ENCODE measurements at places on chromosomes 3 and 15.

GRCh38 chr3:79872483-79872882, 104.7 kb upstream of the ROBO1 start:
- DNase-seq = no peak

GRCh38 chr3:148642616-148643015, 55.1 kb upstream of the AGTR1 start:
- no peak for DNase-seq

DNA sequence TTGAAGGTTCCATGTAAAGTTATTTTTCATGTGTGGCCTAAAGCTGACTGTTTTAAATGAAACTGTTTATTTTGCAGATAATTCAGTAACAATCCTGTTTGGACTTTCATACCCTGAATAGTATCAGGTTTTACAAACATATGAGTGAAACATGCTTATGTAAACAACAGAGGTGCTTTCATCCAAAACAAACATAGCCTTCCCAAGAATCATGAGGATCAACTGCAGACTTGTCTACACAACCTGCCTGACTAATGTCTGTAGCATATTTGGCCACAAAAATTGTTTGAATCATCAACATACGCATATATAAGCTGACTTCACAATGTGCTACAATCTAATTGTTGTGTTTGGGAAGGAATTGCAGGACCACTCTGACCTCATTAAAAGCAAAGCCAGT, 190.4 kb downstream of the DIPK2A start:
- no peak for DNase-seq

DNA sequence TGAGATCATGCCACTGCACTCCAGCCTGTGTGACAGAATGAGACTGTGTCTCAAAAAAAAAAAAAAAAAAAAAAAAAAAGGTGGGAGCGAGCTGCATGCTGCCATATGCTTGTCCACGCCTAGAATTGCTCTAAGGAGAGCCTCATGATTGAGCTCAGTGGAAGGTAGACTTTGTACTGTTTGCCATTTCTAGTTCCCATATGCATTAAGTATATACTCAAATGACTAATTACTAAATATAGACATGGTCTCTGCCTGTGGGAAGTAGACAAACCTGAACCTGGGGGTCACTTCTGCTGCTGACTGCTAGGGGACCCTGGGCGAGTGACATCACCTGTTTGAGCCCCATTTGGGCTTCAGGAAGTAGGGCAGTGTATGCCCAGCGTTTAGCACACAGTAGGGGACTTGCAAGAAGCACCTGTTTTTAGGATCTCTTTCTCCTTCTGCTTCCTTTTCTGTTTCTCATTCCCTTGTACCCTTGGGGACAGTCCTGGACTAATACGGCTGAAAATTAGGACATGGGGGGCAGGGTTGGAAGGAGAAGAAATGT, 27.2 kb downstream of the PRKCD start:
- no peak for DNase-seq

DNA sequence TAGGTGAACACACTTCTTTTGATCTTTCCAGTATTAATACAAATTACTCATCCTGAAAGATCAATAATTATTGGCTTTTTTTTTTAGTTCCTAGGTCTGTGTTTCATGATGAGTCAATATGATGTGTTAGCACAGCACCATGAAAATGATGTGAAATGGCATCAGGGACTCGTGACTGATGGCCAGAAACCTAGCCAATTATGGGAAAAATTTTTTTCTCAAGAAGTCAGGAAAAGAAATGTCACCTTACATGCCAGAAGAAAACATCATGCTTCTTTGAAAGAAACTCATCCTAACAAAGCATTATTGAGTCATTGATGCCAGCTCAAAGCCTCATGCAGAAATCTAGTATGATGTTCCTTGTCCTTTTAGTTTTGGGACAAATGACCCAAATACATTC, 468.3 kb upstream of the CBLB start:
- DNase-seq = no peak

GRCh38 chr3:9676785-9677184, 26.8 kb upstream of the CPNE9 start:
- no peak for DNase-seq

GRCh38 chr15:40879609-40880008, 5.6 kb upstream of the RHOV start:
- no peak for DNase-seq

- no peak for DNase-seq
Observed at GRCh38 chr15:40567111-40567510, 2.0 kb upstream of the RPUSD2 start.

- DNase-seq = no peak
Observed at GRCh38 chr3:175940243-175940642, 1081.1 kb downstream of the NAALADL2 start.

DNA sequence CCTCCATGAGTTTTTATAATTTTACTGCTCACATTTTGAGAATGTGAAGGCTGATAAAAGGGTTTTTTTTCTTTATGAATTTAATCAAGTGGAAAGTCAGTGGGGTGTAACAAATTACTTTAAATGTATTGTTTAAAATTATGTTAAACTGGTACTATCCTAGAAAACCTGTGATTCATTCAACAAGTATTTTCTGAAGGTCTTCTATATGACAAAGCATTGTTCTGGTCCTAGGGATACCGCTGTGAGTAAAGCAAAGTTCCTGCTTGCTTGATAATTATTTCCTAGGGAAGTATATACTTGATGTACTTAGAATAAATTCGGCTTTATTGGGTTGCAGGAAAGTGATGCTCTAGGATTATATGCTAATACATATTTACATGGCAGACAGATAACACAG, 152.8 kb upstream of the GOLGA6L4 start:
- DNase-seq = no peak

- no peak for DNase-seq
Observed at GRCh38 chr15:75362642-75363249, 5.7 kb downstream of the MAN2C1 start.

GRCh38 chr15:101444807-101445508, 44.5 kb downstream of the PCSK6 start:
- no peak for DNase-seq

DNA sequence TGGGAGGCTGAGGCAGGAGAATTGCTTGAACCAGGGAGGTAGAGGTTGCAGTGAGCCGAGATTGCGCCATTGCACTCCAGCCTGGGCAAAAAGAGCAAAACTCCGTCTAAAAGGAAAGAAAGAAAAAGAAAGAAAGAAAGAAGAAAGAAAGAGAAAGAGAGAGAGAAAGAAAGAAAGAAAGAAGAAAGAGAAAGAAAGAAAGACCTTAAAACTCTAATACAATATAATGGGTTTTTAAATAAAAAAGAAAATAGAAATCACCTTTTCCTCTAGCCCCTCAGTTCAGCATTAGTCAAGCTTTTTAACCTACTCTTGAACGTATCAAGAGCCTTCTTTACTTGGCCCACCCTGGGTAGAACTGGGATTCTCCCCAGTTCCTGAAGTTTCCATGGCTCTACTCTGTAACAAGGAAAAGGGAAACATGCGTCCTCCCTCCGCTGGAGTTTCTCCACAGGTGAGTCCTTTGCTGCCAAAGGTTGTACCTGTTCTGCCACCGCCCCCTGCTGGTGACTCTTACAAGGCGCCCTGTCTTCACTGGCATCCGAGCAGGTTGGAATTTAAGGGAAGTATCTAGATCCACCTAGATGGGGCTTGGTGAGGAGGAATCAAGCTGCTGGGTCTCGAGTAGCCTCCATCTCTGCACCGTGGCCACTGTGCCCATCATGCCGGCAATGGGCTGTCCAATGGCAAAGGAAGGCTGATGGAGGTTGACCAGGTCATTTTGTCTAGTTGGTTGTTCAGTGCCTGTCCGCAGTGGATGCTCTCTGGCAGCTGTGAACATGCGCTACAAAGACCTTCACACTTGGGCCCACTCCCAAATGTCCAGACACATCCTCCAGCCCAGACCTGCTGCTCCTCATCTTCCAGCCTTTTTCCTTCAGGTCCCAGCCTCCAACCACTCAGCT, 20.6 kb upstream of the EPHB3 start:
- DNase-seq = peak; percentile 88

GRCh38 chr3:52838561-52839267, 3.9 kb upstream of the MUSTN1 start:
- no peak for DNase-seq

- DNase-seq = no peak
Observed at GRCh38 chr3:170716172-170716805, 130.4 kb upstream of the SLC7A14 start.

DNA sequence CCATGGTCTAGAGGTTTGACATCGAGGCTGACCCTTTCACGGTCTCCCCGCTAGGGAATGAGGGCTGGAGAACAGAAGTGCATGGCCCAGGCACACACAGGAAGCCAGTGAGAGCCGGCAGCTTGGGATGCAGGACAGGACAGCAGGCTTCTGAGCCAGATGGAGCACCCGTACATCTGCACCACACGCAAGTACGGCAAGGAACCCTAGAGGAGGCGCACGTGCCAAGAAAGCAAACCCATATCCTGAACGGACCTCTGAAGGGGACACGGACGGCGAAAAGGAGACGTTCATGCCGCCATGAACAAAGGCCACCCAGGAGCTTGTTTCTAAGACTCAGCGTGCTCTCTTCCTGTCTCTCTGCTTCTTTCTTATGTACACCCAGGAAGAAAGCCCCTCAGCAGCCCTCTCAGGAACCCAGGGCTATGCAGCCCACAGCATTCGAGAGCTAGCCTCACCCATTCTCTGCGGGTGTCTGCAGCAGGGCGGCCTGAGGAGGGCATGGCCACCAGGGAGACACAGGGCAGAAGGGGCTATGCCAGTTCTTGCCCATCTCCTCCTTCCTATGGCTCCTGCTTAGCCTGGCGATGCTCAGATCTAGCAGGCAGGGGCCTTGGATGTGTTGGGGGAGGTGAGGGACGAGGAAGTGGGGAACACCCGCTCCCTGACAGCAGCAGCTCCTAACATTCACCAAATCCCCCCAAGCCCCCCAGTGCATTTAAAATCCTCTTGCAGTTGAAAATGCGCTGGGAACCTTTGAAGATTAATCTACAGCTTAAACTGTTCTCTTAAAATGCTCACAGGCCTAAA, 81.3 kb downstream of the PCSK6 start:
- no peak for DNase-seq

DNA sequence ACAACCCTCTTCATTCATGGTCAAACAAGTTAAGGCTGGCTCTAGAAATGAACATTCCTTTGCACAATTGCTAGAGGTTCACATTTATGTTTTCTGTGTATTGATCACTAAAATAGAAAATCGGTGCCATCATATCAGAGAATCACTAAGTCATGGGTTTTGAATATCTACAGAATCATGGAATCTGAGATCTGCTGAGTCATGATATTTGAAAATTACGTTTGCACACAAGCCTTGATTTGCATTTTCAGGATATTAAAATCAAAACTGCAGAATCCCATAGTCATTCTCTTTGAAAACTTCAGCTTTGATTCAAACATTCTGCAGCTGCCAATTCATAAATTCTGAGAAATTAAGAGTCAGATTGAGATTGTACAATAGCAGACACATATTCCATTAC, 26.1 kb upstream of the CHRNA7 start:
- no peak for DNase-seq

DNA sequence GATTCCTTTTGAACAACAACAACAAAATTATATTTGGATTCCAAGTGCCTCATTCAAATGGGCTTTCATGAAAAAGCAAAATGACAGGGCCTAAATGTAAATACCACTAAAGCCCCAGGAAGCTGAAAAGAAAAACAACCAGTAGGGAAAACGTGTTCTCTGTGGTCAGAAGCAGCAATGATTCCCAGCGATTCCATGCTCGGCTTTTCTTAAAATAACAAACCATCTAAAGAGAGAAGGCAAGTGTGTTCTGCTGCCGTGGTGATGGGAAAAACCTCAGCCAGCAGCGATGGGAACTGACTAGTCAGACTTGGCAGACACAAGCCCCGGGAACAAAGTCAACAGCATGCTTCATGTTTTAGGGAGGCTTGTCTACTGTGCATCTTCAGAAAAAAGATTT, 153.6 kb downstream of the TNIK start:
- no peak for DNase-seq

- DNase-seq = no peak
Observed at GRCh38 chr15:40226736-40227135, 12.1 kb upstream of the PAK6 start.

DNA sequence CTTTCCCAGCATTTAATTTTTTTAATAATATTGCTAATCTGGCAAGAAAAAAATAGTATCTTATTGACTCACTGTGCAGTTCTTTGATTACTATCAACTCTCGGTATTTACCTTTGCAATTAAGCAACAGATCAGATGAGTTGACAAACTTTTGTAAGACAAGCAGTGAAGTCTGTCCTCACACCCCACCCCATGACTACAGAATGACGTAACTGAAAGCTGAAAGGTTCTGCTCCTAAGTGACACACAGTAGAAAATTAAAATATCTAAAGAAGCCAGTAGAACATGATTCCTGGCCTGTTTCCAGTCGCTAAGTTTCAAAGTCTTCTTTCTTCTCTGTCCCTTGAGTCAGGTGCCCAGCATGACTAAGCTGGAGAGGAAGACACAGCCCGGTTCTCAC, 135.5 kb downstream of the STT3B start:
- DNase-seq = no peak

DNA sequence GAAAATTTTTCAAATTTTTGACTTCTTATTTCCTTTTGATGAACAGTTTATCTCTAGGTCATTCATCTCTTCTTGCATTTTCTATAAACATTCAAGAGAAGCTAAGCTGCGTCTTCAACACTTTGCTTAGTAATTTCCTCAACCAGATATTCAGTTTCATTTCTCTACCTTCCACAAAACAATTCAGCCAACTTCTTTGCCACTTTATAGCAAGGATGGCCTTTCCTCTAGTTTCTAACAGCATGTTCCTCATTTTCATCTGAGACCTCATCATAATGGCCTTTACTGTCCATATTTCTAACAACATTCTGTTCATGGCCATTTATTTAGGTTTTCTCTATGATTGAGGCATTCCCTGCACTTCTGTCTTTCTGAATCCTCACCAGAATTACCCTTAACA, 90.0 kb downstream of the ARIH1 start:
- DNase-seq = no peak

DNA sequence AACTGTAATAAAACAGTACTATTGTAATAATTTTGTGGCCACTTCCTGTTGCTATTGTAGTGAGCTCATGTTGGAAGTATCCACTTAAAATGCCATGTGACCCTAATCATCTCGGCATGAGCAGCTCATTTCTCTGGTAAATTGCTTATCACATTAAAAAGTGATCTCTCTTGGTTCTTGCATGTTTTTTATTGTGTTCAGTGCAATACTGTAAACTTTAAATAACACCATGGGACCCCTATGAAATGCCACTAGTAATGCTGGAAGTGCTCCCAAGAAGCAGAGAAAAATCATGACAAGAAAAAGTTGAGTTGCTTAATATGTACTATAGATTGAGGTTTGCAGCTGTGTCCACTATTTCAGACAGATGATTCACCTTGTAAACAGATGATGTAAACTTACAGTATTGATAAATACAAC, 45.6 kb downstream of the NMD3 start:
- no peak for DNase-seq

DNA sequence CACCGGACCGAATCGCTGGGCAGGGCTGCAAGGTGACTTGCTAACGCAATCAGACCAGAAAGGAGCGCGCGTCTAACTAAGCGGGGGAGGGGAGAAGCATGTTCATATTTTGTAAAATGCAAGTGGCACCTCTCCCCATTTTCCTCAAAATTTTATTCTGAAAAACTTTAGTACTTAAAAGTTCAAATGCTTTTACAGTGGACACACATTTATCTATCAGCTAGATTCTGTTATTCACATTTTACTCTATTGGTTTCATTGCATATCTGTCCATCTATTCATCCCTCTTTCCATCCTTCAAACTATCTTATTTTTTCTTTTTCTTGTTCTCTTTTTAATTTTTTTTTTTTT, 46.1 kb upstream of the KLHL25 start:
- no peak for DNase-seq

Measured in activated CD8-positive, alpha-beta memory T cell treated with anti-CD3 and anti-CD28 coated beads, Interleukin-2, amount 50 U/mL, for 48 hours (primary cell).